T-cell (primary cell): ENCODE measurements at places on chromosomes 5 and 9. TPM values are rescaled to one million over a fixed set of nuclear protein-coding genes. Genes with fewer than 3 reads are reported as not detected.
A peak's percentile ranks its signal among the peaks of the same experiment; 100 is the strongest.

DNA sequence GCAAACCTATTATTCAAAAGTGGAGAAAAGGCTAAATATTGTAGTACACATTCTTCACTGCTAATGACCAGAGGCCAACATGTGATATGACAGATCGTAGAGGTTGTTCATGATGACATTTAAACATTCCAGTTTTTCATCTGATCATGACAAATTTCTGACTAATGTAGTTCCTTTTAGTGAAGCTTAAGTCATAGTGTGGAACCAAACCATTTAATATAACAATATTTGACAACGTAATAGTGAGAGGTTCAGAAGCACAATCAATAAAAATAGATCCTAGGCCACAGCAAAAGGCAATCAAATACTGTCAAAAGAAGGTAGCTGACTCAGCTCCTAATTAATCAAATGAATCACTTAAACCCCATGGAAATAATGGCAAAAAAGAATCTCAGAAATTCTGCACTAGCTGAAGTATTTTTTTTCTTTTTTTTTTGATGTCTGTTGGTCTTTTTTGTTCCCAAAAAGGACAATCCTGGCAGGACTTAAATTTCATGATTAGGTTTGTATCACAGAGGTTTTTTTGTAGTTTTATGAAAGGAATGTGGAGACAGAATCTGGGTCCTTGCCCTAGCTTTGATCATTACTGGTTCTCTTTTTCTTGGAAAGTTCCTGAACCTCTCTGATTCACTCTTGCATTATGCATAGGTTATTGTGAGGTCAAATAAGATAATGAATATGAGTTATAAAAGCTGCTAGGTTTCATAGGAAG, 795.0 kb downstream of the DTWD2 start:
- no peak overlapping the region for H3K4me3 ChIP-seq
- H3K36me3 ChIP-seq = no peaks in the 10 kb centered on the region
- H3K27me3 ChIP-seq = no peaks in the 10 kb centered on the region
- H3K4me1 ChIP-seq = no peaks in the 10 kb centered on the region
- no peak overlapping the region for H3K27ac ChIP-seq

- H3K4me3 ChIP-seq = no peak overlapping the region
- no peaks in the 10 kb centered on the region for H3K36me3 ChIP-seq
- H3K4me1 ChIP-seq = no peaks in the 10 kb centered on the region
- H3K27ac ChIP-seq = no peak overlapping the region
- DNase-seq = no peak
Measured at GRCh38 chr5:9698841-9699240, 68.7 kb upstream of the TAS2R1 start.

GRCh38 chr9:124818431-124819281, 34.6 kb upstream of the WDR38 start:
- no peak for DNase-seq
- no peak overlapping the region for H3K27ac ChIP-seq
- H3K4me1 ChIP-seq = no peaks in the 10 kb centered on the region
- no peaks in the 10 kb centered on the region for H3K36me3 ChIP-seq

GRCh38 chr5:151820903-151821302, 49.1 kb downstream of the G3BP1 start:
- H3K4me1 ChIP-seq = no peaks in the 10 kb centered on the region
- no peaks in the 10 kb centered on the region for H3K36me3 ChIP-seq
- no peak overlapping the region for H3K4me3 ChIP-seq
- no peak overlapping the region for H3K27ac ChIP-seq
- H3K27me3 ChIP-seq = no peaks in the 10 kb centered on the region

CREBRF gene
- 77.8 TPM for total RNA-seq

DNA sequence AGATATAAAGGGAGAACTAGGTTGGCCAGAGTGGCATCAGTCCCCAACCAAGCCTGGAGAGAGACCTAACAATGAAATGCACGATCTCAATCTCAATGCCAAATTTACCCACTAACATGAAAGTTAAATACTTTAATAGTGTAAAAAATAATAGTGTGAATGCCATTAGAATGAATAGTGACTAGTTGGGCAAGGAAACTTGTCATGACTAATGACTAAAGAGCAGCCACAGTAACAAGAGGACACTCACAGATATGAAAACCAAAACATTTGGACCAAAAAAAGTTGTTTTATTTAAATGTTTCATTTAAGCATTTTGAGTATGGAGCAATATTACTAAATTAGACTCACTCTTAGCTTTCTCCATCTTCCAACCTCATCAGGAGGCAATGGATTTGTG, 1853.8 kb downstream of the EFNA5 start:
- no peaks in the 10 kb centered on the region for H3K4me1 ChIP-seq
- H3K36me3 ChIP-seq = no peaks in the 10 kb centered on the region
- H3K4me3 ChIP-seq = no peak overlapping the region
- H3K27me3 ChIP-seq = no peaks in the 10 kb centered on the region

DNA sequence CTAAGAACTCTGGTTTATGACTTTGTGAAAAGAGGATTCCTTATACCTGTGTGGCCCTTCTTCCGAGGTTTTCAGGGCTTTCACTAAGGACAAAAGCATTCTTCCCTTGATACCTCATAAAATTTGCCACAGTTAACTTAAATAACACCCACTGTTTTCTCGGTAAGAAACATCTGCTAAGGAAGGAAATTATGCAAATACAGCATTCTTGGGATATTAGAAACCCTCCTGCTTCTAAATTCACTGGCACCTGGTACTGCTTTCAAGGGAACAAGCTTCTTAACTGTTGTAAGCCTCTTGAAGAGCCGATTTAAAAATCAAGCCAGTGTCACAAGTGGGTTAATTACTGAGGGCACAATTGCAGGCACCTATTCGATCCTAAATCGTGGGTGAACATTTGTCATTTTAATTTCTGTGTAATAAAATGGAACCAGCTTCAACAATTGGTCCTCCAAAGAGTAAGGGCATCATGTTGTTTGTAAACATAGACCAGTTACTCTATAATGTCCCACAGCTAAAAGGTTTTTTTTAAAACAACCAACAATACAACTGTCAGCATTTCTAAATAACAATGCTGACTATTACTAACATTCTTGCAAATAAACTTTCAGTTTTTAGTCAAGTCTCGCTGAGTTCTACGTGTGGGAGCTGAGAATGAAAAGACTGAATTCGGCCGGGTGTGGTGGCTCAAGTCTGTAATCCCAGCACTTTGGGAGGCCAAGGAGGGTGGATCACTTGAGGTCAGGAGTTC, 26.6 kb downstream of the AK3 start:
- H3K27ac ChIP-seq = no peak overlapping the region
- no peaks in the 10 kb centered on the region for H3K4me1 ChIP-seq
- no peaks in the 10 kb centered on the region for H3K27me3 ChIP-seq
- H3K4me3 ChIP-seq = no peak overlapping the region
- DNase-seq = no peak

GRCh38 chr5:181190711-181191525, 14.1 kb downstream of the TRIM7 start:
- H3K27ac ChIP-seq = peak overlapping the region; percentile 66
- no peaks in the 10 kb centered on the region for H3K27me3 ChIP-seq
- peaks cover 2% of the 10 kb centered on the region for H3K4me1 ChIP-seq
- H3K4me3 ChIP-seq = peak overlapping the region; percentile 70
- no peaks in the 10 kb centered on the region for H3K36me3 ChIP-seq
- DNase-seq = no peak

DNA sequence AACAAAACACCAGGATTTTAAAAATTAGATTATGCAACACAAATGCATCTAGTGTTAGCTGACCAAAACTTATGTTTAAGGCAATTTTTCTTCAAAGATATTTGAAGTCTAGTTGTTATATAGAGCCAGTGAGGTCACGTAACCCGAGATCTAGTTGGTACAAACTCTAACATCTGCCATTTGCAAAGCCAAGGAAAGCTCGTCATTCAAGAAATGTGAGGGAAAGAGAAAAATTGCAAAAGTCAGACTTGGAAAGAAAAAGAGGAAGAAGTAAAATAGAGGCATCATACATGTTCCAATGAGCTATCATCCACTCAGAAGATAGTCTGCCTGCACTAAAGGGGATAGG, 293.4 kb upstream of the PUM3 start:
- no peaks in the 10 kb centered on the region for H3K4me1 ChIP-seq
- DNase-seq = no peak
- no peaks in the 10 kb centered on the region for H3K27me3 ChIP-seq
